A549 treated with GW870086 at 1 μM for 4 hours (cell line): ENCODE measurements at places on chromosomes 16 and 17. TPM values are rescaled to one million over a fixed set of nuclear protein-coding genes. Genes with fewer than 3 reads are reported as not detected.

The FSCN2 gene
- total RNA-seq: 0.71 to 1.4 TPM (median 0.79 TPM) in 5 replicates

The MED1 gene
- 24.9 to 35.6 TPM (median 30.5 TPM) in 5 replicates for total RNA-seq

The CARD14 gene
- 0.12 to 0.43 TPM (median 0.34 TPM) in 5 replicates for total RNA-seq

The ZMYND15 gene
- total RNA-seq: 0.16 to 0.74 TPM (median 0.28 TPM) in 5 replicates

The ABCA8 gene
- total RNA-seq: 0.14 to 0.59 TPM (median 0.38 TPM) in 5 replicates

The CASKIN1 gene
- 0.35 to 0.55 TPM (median 0.45 TPM) in 5 replicates for total RNA-seq
